ENCODE measurements at places on chromosomes 3 and 15. TPM values are rescaled to one million over a fixed set of nuclear protein-coding genes. Genes with fewer than 3 reads are reported as not detected.

The C3orf22 gene
- total RNA-seq, result not detected

The ANKRD28 gene
- 71.6 TPM for total RNA-seq

The ILDR1 gene
- not detected for total RNA-seq

The CDHR4 gene
- not detected for total RNA-seq

The AMT gene
- total RNA-seq, result 0.85 TPM

The PP2D1 gene
- total RNA-seq, result not detected

The WDR93 gene
- 0.05 TPM for total RNA-seq

The MAP1A gene
- 37.3 TPM for total RNA-seq

The NMD3 gene
- total RNA-seq, result 90.3 TPM
